Activated CD4-positive, alpha-beta T cell treated with anti-CD3 and anti-CD28 coated beads, Interleukin-2, amount 50 U/mL, for 16 hours (primary cell): ENCODE measurements at places on chromosomes 13 and 19.

- DNase-seq = no peak
Measured at GRCh38 chr19:45476304-45476703, 8.5 kb downstream of the FOSB start.

DNA sequence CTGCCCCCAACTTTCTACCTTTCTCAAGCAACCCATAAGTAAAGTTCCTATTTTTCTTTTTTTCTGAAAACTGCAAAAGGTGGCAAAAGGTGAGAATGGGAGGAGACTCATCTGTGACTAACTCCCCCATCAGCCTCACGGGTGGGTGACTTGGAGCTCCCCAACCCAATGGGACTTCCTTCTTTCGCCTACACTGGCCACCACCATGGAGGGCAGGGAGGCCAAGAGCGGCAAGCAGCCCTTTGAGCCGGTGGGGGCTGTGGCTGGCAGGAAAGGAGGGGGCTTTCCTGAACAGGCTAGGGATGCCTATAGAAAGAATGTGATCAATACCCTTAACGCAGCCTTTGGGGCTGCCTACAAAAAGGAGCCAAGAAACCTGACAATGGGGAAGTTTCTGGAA is 16.5 kb downstream of the IRS2 start:
- no peak for DNase-seq

GRCh38 chr19:39474139-39474620 is 6.5 kb upstream of the TIMM50 start:
- peak; percentile 63 for DNase-seq

DNA sequence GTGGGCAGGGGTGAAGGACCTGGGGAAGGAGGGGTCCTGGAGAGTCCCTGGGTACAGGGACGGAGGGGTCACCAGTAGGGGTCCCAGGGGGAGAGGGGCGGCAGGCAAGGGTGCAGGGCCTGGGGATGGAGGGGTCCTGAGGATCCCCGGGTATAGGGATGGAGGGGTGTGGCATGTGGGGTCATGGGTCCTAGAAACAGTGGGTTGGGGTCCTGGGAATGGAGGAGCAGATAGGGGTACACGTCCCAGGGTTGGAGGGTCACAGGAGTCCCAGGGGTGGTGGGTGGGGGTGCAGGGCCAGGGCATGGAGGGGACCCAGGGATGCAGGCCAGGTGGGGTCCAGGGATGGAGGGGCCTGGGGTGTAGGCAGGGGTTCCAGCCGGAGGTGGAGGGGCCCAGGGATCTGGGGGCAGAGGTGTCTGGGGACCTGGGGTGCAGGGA is 1.4 kb downstream of the BTBD2 start:
- DNase-seq = no peak

GRCh38 chr19:10478903-10479384 is 24.2 kb downstream of the KEAP1 start:
- peak; percentile 87 for DNase-seq

DNA sequence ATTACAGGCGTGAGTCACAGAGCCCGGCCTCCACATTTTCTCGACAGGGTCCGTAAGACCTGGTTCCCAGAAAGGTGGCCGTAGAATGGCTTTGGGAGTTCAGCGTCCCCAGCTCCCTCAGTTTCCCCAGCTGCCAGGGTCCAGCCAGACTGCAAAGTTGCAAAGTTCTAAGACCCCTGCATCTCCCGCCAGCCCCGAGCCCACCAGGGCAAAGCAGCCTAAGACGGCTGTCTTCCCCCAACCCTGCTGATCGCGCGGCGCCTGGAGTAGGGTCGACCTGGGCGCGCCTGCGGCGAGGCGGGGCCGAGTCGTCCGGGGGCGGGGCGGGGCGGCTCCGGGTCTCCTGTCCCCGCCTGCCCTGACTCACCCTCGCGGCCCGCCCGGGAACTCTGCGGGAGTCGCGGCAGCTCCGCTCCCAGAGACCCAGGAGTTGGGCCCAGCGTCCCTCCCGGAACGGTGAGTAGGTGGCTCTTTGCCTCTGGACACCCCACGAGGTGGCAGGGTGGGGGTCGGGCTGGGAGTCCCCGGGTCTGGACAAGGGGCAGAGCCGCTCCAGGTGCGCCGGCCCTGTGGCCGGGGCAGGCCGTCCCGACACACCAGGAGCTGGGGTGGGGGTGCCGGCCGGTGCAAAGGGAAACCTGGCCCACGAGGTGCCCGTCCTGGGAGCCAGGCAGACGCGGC is at the start of gene LRRC8E:
LRRC8E (plus strand) TSS at position 366 of the 681 bp plus-strand sequence. CDS start 7,094 bp downstream, outside the sequence.
- DNase-seq = no peak

DNA sequence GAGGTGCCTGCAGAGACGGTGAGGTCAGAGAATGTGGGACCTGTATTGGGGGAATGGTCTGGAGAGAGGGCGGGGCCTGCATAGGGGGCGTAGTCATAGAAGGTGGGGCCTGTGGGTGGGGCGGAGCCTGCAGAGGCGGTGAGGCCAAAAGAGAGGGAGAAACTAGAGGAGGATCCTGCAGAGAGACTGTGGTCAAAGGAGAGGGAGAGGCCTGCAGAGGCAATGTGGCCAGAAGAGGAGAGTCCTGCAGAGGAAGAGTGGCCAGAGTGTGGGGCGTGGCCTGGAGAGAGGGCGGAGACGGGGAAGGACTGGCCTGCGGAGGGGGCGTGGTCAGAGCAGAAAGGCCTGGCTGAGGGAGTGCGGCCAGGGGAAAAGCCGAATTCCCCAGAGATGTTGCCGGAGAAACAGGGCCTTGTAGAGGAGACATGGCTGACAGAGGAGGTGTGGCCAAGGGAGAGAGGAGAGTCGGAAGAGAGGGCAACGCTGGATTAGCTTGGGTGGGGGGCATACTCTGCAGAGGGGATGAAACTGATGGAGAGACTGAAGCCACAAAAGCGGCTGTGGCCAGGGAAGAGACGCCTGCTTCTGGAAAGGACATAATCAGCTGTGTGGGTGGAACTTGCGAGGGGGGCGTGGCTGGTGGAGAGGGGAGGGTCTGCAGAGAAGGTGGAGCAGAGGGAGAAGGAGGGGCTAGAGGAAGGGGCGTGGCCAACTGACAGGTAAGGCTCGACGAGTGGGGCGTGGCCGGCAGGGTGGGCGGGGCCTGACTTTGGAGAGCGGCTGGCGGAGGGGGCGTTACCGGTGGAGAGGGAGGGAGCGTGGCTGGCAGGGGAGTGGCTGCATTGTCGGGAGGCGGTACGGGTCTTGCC is 2.5 kb downstream of the PRR36 start:
- DNase-seq = peak; percentile 84

GRCh38 chr13:40652588-40652940 is 13.9 kb downstream of the FOXO1 start:
- no peak for DNase-seq

- no peak for DNase-seq
Measured at GRCh38 chr19:16198370-16198651, 600 bp downstream of the AP1M1 start.

- no peak for DNase-seq
Measured at GRCh38 chr13:68976287-68976686, 1131.3 kb upstream of the ATXN8OS start.

DNA sequence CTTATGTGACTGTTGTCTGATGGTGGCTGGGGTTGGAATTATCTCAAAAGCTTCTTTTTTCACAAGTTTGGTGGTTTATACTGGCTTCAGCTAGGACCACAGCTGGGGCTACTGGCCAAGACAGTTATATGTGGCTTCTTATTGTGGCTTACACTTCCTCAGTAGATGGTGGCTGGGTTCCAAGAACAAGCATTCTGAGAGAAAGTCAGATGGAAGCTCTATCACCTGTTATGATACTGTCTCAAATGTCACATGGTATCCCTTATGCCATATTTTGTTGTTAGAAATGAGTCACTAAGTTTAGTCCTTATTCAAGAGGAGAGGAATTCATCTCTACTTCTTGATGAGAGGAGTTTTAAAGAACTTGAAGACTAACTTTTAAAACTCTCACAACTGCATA is 41.6 kb downstream of the NDFIP2 start:
- peak; percentile 92 for DNase-seq

DNA sequence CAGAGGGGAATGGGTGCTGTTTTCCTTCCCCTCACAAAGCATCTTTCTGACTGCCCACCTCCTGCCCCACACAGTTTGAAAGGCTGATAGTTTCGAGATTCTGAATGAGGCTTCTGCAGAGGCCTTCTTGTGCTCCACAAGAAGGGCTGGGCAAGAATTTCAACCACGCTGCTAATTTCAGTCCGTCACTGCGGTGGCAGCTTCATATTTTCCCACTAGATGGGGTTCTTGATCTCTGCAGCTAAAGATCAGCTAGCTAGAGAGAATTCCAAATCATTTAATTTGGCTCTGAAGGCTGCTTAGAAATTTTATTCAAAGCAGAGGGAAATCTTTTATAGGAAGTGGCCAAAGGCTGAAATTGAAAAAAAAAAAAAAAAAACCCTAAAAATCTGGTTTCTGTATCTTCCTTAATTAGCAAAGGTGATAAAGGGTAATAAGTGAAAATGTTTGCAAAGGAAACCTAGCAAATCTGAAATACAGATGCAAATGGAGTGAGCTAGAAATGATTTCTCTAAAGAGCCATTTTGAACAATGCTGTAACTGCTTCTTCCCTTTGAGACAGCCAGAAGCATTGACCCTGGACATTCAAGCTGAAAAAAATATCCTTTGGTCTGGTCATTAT is 38.0 kb upstream of the C13orf42 start:
- no peak for DNase-seq

GRCh38 chr19:291561-292280 is 518 bp upstream of the PLPP2 start:
- no peak for DNase-seq

- no peak for DNase-seq
Measured at GRCh38 chr19:57105976-57106721, 13.6 kb upstream of the USP29 start.

DNA sequence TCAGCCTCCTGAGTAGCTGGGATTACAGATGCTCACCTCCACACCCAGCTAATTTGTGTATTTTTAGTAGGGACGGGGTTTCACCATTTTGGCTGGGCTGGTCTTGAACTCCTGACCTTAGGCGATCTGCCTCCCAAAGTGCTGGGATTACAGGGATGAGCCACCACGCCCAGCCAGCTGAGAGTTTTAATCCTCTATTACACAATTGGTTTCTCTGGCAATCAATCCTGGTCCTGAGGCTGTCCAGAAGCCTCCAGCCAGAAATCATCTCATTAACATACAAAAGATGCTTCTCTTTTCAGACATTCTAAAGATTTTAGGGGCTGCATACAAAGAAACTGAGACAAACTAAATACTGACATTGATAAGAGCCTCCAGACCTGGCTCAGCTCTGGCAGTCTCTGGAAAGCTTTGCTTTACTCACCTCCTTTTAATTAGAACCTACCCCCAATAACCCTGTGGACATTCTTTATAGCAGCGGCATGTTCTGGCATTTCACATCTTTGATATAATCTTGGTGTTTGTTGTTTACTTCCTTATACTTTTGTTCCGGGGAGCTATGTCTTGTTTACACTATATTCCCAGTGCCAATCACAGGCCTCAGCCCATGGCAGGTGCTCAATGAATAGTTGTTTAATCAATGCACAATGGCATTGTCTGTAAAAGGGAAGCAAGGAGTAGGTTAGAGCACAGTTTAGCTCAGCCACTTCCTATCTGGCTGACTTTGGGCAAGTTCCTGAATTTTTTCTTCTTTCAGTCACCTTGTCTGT is 4.1 kb upstream of the ZNF724 start:
- DNase-seq = no peak

DNA sequence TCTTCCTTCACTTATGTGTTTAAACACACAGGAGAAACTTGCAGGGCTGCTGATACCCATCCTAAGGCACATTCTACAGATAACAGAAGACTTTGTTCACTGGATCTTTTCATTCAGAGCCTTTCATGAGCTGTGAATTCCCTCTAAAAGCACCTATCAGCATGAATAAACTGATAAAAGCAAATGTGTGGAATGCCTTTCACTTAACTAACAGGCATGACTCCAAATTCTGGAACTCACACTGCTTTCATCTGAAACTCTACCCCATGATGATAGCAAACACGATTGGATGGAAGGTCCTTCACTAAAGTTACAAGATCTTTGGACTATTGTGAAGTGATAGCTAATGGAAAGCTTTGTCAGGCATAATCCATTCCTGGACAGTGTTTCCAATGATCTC is 457.3 kb downstream of the EFNB2 start:
- DNase-seq = no peak

- no peak for DNase-seq
Measured at GRCh38 chr19:41796901-41797300, 514 bp downstream of the CEACAM3 start.

DNA sequence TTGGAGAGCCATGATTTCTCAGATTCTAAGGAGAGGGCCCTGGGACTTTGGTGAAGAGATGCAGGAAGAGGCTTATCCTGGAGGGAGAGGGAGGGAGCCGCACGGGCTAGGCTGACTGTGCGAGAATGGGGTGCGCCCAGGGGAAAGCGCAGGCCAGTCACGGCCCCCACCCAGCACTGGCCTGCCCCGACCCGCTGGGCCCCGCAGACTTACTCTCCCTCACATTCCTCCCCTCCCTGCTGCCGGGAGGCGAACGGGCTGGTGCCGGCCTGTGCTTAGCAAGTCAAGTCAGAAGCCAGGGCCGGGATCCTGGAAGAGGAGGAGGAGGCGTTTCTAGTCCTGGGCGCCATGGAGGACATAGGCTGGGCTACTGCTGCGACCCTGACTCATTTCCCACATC is 120.0 kb downstream of the CRYL1 start:
- DNase-seq = no peak

GRCh38 chr19:2171349-2172145 is 7.8 kb downstream of the DOT1L start:
- peak; percentile 56 for DNase-seq

DNA sequence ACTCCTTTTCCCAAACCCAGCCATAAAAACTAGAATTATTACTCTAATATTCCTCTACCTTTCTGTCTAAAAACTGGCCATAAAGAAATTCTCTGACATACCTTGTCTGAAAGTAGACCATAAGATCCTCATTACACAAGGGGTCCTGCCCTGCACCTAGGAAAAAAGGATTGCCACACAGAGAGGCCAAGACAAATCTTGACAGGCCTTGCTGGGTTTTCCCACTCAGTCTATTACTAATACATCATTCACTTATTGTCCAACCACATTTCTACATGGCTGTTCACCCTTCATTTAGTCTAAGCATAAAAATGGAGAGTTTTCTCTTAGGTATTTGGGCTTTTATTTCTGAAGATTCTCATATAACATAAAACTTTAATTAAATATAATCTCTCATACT is 319.8 kb downstream of the PCDH20 start:
- DNase-seq = no peak

DNA sequence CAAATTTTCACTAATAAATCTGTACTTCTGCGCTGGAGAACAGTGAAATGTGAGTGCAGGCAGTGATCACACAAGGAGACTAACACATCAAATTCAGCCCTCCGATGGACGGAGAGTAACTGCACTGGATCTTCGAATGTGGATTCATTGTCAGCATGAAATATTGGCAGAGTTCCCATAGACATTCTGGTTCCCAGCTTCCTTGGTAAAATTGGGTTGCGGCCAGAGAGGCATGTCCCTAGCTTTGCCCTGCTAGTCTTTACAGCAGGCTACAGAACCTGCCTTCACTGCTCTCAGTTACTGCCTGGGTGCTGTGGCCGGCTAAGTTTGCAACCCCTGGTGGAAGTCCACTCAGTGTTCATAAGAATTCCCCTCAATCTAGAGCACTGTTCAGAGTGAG is 32.3 kb upstream of the UQCRFS1 start:
- no peak for DNase-seq

DNA sequence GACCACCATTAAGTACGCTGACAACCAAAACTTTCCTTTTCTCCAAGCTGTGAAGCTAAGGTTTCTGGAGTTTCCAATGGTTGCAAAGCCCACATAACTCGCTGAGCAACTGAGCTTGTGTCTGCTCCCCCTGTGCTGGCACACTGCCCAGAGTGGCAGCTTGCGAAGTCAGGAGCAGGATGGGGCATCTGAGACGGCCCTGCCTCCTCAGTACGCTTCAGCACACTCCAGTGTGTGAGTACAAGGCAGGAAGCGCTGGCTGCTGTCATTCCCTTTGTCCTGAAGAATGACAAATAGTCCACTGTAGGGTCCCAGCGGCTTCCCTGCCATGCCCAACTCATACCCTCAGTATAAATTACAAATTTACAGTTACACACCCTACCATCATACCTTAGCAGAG is 51.5 kb downstream of the SKA3 start:
- no peak for DNase-seq
